MCF 10A (cell line): ENCODE measurements at places on chromosomes 3 and 15. TPM values are rescaled to one million over a fixed set of nuclear protein-coding genes. Genes with fewer than 3 reads are reported as not detected.

DNA sequence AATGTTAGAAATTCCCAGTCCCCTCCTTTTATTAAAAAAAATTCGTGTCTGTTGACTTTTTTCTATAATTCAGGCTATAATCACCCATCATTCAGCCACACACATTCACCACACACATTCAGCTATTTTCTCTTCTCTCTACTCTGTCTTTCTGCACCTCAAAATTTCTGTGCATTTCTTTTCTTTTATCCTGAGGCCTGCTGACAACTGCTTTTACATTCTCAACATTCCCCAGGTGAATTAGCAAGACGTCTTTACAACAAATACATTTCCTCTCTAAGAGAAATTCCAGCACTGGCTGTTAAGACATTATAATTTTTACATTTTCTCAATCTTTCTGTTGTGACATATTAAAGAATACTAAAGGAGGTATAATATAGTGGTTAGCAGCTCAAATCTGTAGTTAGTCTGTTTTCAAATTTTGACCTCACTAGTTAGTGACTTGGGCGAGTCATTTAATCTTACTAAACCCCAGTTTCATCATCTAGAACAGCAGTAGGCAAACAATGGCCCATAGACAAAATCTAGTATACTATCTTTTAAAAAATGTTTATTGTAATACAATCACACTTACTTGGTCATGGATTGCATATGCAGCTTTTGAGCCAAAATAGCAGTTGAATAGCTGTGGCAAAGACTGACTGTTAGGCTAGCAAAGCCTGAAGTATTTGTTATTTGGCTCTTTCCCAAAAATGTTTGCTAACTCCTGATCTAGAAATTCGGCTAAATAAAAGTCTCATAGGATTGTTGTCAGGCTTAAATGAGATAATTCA is 350.7 kb downstream of the NSUN3 start:
- peak; percentile 47 for DNase-seq

DNA sequence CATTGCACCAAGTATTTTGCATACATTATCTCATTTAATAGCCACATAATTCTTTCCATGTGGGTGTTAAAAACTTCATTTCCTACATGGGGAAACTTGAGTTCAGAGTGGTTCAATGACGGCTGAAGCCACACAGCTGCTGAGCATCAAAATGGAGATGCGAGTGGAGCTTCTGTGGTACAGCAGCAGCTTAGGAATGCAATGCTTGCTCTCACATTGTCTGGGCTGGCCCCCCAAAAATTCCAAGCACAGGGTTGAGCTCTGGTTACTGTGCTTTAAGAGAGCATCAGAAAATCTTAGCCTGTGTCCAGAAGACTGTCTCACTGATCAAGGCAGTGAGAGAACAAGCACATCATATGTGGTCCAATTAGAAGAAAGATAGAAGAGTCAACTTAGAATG is 57.4 kb upstream of the GADL1 start:
- no peak for DNase-seq

DNA sequence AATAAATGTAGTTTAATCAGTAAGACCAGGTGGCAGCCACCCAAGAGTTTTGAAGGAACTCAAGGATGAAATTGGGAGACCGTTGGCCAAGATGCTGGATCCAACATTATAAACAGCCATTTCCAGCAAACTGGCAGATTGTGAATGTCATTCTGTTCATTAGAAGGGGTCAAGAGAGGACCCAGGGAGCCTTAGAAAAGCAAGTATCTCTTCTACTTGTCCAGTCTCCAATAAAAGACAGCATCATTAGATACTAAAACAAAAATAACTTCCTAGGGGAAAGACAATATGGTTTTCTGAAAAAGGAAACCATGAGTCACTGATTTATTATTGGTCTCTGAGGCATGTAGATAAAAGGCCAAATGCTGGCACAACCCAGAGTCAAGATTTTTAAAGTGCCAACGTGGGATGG is 67.9 kb downstream of the GADL1 start:
- DNase-seq, result peak; percentile 5

- no peak for DNase-seq
Observed at GRCh38 chr15:93294896-93295295, 205.9 kb upstream of the RGMA start.

DNA sequence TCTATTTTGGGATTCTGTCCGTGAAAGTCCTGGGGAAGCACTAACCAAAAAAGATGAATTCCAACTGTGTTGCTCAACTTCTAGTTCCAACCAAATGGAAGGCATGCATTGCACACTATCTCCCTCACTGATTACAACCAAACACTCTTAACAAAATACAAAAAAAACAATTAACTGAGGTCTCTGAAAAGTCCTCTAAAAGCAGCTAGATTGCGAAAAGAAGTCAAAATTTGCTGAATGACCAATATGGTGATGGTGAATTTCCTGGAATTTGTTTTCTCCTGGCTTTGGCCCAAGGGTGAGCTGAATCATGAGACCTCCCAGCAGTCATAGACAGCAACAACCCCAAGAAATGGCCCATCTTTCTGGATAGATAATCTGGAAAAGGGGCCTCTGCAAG is 28.3 kb downstream of the CYP19A1 start:
- DNase-seq, result peak; percentile 64

DNA sequence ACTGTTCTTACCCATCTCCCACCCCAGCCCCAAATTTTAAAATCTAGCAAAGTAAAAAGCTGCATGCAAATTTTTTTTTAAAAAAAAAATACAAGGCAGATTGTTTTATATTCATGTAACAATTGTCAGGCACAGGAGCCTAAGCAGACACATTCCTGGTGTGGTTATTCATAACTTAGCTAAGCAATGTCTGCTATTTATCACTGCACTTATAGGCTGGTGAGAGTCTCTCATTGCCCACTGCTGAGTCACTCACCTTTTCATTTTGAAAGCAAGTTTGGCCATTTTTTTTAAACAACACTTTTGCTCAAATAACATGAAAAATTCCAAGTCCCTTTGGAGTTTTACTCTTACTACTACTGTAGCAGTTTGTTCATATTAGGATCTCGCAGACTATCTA is 413.9 kb downstream of the RBMS3 start:
- DNase-seq, result peak; percentile 94

DNA sequence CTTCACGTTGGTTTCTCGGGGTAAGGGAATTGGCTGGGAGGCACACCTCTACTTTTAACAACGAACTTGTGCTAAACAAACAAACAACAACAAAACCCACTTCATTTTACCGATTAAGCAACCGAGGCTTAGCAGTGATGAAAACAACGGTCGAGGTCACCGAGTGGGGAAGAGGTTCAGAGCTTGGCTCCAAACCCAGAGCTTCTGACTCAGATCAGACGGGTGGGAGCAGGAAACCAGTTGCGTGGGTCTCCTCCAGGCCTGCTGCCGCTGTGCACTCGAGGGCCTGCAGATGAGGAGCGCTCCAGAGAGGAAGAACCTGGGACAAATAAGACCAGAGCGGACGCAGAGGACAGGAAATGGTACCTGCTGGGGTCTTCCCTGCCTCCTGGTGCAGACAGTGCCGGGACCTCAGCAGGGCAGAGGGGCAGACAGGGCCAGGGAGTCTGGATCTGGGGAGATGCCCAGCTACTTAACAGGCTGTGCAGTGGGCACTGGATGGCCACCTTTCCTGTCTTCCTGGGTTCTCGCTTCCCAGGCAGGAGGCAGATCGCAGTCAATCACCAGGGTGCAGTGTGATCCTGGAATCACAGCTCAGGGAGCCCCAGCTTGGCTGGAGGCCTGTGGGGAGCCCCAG is 99.0 kb upstream of the MEF2A start:
- DNase-seq, result no peak

DNA sequence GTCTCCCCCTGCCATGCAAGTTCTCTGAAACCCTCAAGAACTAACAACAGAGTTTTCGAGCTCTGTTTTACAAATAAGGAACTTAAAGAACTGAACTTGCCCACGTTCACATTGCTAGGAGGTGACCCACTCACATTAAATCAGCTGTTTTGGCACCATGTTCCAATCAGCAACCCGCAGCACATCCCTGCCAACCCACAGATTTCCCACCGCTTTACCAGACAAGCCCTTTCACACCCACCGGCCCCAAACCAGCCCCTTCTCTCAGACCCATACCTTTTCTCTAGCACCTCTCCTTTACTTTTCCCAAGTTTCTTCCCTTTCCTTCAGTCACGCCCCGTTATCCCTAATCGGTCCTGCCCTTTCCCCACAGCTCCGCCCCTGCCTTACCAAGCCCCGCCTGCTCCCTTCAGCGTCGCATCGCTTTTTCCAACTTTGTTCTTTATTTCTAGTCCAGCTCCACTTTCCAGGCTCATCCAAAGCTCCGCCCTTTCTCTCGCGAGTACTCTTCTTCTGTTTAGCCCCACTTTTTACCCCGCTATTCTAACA is 804 bp upstream of the BRPF1 start:
- no peak for DNase-seq

DNA sequence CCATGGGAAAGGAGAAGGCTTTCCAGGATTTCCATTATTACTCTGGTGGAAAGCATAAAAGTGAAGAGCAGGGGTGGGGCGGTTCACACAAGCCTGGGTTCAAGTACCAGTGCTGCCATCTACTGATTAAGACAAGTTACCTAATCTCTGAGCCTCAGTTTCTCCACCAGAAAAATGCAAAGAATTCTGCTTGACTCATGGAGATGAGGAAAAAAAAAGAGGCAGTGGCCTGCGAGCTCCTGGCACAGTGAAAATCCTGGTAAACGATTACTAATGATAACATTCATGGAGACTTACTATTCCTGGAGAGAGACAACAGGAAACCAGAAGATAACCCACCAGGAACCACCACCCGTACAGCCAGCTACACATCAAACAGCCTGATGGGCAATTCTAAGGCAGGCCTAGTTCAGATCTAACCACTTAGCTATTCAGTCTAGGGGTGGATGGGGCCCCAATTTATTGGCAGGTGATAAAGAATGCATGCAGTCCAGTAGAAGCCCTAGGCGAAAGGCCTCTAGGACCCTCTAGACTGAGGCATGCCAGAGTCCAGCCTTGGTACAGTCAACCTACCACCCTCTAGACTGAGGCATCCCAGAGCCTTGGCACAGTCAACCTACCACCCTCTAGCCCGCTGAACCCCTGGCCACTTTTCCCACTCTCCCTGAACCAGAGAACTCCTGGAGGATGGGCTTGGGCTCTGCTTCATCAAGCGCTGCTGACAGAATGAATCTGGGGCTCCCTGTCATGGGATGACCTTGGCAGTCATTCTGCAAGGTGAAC is 2.5 kb downstream of the AMOTL2 start:
- no peak for DNase-seq

- no peak for DNase-seq
Observed at GRCh38 chr3:194397757-194398312, 1.2 kb downstream of the GP5 start.

GRCh38 chr3:164488893-164489292 is 589.4 kb downstream of the SI start:
- no peak for DNase-seq

GRCh38 chr3:29693863-29694262 is 413.0 kb downstream of the RBMS3 start:
- peak; percentile 89 for DNase-seq

DNA sequence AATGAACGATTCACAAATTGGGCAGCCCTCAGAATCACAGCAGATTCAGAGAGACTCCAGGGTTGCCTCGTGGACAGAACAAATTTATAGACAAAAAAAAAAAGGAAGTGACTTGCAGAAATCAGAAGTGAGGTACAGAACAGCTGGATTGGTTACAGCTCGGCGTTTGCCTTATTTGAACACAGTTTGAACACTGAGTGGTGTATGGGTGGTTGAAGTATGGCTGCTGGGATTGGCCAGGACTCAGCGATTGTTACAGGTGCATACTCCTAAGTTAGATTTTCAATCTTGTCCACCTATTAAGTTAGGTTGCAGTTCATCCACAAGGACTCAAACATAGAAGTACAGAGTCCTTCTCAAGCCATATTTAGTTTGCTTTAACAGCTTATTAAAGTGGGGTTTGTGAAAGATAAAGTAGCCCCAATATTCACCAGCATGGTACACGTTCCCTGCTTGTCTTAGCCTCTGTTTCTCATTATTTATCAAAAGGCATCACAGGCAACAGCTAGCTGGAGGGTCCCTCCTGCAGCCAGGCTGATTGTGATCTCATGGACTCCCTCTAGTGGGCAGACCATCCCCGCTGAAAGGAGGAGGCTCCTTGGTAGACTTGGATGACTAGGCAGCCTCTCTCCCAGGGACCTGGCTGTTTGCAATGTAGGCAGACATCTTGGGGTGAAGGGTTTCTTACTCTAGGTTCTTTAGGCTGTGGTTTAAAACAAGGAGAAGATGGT is 17.6 kb upstream of the ALDH1L1 start:
- DNase-seq, result peak; percentile 68

DNA sequence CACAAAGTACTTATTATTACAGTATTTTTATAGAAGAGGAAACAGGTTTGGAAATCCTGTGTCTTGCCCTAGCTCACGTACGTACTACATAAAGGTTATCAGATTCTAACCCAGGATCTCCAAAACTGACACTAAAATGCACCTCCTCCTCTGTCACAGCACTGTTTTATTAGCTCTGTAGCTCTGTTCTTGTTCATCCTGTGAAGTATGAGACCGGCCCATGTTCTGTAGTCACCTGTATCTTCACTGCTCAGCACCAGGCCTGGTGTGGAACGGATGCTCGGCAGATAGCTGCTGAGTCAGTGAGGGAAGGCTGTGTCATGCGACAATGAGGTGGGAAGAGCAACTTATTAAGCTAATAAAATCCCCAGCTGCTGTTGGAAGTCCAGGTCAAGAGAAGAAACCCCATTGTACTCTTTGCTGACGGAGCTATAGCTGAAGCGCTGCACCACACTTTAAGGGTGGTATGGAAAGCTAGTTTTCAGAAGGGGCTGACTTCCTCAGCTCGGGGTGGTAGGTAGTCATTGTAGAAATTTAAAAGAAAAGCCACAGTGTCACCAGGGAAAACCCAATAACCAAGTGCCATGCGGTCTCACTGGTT is 22.8 kb downstream of the BCL2A1 start:
- DNase-seq, result no peak

- DNase-seq, result no peak
Observed at GRCh38 chr3:94127115-94127514, 64.3 kb downstream of the NSUN3 start.

DNA sequence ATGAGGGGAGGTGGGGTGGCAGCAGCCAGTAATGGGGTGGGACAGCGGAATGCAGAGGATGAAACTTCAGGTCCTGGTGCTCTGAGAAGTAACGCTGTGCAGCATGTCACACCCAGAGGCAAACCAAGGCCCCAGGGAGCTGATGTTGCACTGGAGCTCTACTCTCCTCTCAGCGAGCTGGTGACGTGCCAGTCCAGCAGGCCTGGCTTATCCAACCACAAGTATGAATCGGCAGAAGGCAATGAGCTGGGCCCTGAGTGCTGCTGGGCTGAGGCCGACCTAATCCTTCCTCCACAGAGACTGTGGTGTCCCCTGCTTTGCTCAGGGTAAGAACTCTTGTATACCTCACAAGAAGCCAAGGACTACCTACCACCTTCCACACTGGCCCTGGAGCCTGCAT is 30.5 kb downstream of the CD86 start:
- DNase-seq, result no peak

The TRH gene
- total RNA-seq, result not detected in 2 replicates

The CCK gene
- not detected in 2 replicates for total RNA-seq

The STX19 gene
- total RNA-seq, result 0.27 TPM in 1 of 2 replicates, not detected in the other

The DTWD1 gene
- 29.6 and 31.0 TPM in 2 replicates for total RNA-seq

The GPX1 gene
- 576 and 589 TPM in 2 replicates for total RNA-seq

The GP5 gene
- total RNA-seq, result 0.15 TPM in 1 of 2 replicates, not detected in the other

The RNF168 gene
- total RNA-seq, result 25.0 and 27.0 TPM in 2 replicates
